ENCODE measurements at places on chromosomes 1 and 21.

- no peak for DNase-seq
These were observed 225.6 kb downstream of the ZNF326 start for GRCh38 chr1:90220496-90220895.

DNA sequence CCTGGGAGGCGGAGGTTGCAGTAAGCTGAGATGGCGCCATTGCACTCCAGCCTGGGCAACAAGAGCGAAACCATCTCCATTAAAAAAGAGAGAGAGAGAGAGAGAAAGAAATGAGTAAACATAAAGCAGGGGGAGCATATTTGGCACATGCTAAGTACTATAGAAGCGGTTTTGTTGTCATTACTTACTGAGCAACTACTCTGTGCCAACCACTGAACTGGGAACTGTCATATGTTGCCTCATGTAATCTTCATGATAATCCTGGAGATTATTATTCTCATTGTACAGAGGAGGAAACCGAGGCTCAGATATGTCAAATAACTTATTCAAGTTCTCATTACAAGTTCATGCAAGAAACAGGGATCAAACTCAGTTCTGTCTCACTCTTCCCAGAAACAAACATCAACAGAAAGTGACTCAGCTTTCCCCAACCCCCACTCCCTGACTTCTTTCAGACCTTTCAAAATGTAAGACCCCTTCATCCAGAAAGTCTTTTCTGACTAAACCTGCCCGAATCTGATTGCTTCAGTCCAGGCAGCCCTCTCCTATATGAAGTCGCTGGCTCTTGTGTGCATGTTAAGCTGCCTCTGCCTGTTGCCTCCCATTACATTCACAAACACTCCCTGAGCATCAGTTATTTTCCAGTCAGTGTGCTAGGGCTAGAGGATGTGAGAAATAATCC, 23.5 kb downstream of the LAMB3 start:
- no peak for DNase-seq

DNA sequence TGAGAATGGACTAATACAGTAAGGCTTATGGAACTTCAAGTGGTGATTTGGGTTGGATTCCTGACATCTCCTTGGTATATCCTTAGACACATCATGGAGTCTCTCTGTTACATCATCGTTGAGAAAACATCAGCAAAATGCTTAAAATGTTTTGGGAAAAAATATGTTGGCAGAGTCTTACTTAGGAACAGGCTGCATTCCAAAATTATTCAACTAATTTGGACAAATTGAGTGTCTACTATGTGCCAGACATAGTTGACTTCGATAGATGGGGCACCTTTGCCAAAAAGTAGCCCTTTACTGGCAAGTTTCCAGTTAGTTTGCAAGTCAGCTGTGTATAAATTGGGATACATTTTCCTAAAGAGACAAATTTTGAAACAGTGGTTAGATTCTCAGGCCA, 253.4 kb upstream of the ST6GALNAC5 start:
- DNase-seq, result no peak

DNA sequence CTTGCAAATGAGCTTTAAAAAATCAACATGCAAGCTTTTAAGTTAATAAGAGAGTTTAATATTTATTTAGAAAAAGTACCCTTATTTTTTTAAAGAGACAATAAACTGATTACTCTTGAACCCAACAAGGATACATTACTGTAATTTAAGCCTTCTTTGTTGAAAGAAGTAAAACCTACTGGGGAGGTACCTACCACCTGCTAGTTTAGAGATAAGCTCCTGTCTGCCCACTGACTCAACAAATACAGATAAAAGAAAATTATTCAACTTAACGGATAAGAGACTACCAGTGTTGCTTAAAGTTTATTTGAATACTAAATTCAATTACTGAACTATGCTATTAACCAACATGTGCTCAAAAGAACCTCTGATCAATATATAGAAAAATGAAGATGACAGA, 23.1 kb downstream of the USP24 start:
- DNase-seq, result no peak

DNA sequence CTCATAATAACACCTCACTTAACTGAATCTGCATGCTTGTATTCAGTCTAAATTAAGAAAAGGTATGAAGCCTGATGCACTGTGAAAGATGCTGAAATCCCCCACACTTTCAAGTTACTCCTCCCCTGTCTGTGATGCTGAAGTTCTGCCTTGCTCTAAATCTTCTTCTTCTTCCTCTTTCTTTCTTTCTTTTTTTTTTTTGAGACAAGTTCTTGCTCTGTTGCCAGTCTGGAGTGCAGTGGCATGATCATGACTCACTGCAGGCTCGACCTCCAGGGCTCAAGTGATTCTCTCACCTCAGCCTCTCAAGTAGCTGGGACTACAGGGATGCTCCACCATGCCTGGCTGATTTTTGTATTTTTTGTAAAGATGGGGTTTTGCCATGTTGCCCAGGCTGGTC, 231.0 kb upstream of the B3GALT2 start:
- DNase-seq, result peak; percentile 35

- DNase-seq, result no peak
These were observed 598.3 kb upstream of the ZP4 start for GRCh38 chr1:238489006-238489405.

GRCh38 chr1:74733604-74734484, 892 bp downstream of the TYW3 start:
- DNase-seq, result peak; percentile 79

GRCh38 chr1:152457561-152457960, 43.5 kb upstream of the CRNN start:
- DNase-seq, result no peak

GRCh38 chr21:31952828-31953227, 80.0 kb downstream of the HUNK start:
- DNase-seq, result no peak

DNA sequence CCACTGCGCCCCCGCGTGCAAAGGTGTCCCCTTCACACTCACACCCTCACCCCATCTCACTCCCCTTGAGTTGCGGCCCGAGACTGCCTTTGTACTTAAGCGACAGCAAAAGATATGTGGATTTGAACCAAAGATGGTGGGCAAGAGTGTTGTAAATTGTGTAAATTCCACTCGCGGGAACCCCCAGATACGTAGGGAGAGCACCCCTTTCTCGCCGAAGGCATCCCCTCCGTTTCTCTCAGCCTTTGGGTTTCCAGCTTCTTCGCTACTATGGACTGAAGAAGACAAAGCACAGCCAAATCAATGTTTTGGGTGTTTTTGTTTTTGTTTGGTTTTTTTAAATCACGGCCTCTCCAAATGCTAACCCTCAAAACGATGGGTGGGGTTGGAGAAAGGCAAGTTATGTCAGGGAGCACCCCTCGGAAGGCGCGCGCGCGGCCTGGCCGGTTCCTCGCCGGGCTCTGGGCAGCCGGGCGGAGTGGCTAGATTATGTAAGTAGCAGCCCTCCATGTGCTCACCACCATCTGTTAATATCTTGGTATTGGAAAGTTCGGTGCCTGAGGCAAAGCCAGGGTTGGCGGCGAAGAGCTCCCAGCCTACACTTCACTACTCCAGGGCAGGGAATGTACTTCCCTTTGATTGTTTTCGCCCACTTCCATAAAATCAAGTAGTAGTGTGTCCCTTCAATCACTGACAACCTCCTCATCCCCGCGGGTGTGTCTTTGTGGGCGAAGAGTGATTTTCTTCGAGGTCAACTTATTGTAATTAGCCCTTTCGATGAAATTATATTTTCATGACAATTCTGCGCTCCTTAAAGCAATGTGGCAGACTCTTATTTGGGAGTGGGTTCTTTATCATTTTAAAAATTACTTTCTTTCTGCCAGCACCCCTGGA, 4.0 kb upstream of the PROX1 start:
- DNase-seq, result no peak

DNA sequence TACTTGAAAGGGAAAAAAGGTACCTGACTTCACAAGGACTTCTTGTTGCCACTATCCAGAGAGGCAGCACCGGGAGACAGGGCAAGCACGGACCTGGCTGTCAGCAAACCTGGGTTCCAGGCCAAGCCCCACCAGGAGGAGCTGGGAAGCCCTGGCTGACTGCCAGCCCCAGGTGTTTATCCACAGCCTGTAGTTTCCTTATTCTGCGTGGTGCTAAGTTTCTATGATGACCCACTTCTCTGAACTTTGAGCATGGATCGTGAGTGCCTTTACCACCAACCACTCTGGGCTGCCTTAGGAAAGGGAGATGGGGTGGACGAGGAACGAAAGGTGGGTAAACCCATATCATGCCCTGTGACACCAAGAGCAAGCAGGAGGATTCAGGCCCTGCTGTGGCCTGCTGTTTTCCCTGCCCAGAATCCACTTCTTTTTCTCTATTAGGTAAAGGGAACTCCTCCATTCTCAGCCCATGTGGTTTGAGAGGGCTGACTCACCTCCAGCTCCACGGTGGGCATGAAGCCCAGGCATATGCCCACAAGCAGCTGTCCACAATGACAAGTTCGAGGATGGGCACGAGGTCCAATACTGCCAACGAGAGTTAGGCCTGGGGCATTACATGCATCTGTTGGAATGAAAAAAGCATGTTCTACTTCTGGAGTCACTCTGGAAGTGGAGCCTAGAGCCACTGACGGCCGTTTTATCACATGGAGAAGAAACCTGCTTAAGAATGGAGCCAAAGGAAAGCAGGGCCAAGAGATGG, 20.3 kb downstream of the TSPAN2 start:
- peak; percentile 72 for DNase-seq

- no peak for DNase-seq
These were observed 81.6 kb upstream of the PBX1 start for GRCh38 chr1:164477343-164477742.

- no peak for DNase-seq
These were observed 5.7 kb downstream of the MRTO4 start for GRCh38 chr1:19257178-19257914.
